NCI-H2171 treated with DMSO at 0.1 percent for 48 hours (cell line): ENCODE measurements at places on chromosomes 5 and 9.

GRCh38 chr5:146081556-146081955 lies 23.8 kb downstream of the PLAC8L1 start:
- DNase-seq: peak; percentile 34

- DNase-seq: no peak
These were observed 458.7 kb downstream of the CDH9 start for GRCh38 chr5:26579712-26580111.

DNA sequence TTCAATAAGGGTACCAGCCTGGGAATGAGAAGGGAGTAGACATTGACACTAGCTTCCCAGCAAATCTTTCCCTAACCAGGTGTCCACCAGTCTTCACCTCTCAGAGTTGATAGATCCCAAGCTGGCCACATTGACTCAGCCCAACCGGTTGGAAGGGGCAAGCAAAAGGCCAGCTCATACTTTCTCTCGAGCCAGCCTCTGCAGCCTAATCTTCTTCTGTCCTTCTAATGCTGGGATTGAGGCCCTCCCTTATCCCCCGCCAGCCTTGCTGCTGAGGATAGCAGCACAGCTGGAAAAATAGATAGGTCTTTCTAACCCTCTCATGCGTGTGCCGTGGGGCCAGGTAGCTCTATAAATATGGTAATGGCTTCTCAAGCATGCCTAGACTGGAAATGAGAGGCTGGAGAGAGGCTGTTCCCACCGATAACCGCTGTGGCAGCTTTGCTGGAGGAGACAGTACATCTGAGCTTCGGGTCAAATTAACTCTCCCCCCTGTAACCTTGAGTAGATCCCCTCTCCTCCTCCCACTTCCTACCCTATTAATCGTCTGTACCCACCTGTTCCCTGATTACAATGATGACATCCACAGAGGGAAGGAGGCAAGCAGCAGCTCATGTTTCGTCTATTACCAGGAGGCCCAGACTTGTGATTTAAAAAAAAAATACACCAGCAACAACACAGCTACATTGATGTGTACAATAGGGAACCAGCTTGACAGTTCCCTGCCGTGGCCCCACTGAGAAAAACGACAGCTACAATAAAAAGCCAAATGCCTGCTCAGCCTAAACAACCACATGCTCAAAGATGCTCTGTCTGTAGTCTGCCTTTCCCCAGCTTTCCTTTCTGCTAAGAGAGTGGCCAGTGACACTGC lies 219.9 kb upstream of the BRINP1 start:
- DNase-seq: peak; percentile 100

- no peak for DNase-seq
These were observed 127.6 kb downstream of the ST8SIA4 start for GRCh38 chr5:100775533-100775855.

DNA sequence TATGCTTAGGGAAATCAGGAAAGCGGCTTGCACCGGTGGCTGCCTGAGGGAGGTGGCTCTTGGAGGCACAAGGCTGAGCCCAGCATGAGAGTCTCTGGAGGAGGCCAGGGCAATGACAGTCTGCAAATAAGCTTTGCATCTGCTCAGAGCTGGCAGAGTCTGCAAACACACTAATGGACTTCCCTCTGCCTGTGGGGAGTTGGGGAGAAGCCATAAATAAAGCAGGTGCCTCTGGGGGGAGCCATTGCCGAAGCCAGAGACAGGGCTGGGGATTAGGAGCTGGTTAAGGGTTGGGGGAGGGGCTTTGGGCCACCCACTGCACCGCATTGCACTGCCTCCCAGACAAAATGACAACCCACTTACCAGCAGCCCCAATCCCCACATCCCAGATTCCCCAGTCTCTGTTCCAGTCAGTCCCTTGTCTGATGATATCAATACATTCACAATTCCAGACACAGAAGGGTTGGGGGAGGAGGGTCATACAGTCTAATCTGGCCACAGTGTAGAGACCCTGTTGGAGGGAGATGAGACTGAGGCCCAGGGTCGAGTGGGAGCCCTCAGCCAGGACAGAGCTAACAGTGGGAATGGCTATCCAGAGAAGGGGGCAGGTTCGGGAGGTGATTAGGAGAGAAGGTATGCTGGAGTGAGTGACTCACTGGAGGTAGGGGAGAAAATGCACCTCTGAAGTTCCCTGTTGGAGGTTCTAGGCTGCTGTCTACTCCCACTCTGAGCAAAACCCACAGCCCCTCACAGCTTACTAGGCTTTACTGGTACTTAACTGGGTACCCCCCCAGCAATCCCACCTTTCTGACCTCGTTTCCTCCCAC lies 53.7 kb downstream of the PAX5 start:
- DNase-seq: peak; percentile 41

DNA sequence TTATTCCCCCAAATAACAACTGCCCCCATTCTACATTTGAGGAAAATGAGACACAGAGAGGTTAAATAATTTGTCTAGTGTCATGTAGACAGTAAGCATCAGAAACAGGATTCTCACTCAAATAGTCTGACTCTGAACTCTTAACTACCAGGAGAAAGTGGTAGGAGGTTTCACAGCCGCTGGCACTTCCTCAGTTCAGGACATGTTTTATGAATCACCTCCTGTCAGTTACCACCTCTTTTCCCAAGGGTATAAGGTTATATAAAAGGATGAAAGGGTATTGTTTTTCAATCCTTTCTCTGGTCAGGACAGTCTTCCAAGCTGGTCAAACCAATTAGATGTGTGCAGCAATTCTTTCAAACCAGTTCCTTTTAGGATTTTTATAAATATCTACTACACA lies 52.1 kb downstream of the TSSK1B start:
- no peak for DNase-seq

- DNase-seq: no peak
These were observed 179.2 kb downstream of the TTC39B start for GRCh38 chr9:15127831-15128230.

GRCh38 chr5:51227963-51228470 lies 155.2 kb upstream of the ISL1 start:
- peak; percentile 65 for DNase-seq

DNA sequence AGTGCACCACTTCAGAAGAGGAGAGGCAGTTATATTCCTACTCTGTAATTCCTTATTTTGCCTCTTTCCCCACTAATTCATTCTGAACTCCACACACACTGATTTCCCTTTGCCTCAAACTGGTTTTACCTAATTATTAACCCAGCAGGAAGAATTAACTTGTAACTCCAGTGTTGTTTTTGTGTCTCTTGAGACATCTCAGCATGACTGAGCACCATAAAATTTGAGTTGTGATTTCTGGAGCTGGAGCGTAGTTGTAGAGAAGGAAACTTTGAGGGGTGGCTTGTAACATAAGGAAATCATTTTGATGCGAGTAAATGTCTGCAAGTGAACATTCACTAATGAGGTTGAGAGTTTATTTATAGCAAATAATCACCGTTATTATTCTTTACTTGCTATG lies 265.2 kb downstream of the TMEM38B start:
- DNase-seq: no peak

GRCh38 chr9:107496976-107497375 lies 7.4 kb upstream of the KLF4 start:
- no peak for DNase-seq

DNA sequence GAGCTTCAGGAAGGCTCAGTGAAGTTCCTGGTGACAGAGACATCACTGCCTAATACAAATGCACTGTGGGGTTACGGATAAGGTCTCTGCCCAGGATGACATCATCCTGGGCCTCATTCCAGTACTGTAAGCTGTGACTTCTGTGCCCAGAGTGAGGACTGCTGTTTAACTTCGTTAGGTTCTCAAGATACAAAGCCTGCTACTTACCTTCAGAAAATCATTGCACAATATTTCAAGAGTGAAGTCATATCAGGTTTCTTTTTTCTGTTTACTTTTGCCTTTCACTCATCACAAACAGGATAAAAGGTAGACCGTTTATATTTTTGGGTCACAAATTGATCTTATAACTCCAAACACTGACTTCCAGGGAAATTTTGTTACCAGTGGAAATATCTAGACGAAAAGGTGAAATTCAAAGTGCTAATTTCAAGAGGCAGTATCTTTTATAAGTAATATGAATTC lies 241.2 kb downstream of the PIK3R1 start:
- DNase-seq: peak; percentile 43

DNA sequence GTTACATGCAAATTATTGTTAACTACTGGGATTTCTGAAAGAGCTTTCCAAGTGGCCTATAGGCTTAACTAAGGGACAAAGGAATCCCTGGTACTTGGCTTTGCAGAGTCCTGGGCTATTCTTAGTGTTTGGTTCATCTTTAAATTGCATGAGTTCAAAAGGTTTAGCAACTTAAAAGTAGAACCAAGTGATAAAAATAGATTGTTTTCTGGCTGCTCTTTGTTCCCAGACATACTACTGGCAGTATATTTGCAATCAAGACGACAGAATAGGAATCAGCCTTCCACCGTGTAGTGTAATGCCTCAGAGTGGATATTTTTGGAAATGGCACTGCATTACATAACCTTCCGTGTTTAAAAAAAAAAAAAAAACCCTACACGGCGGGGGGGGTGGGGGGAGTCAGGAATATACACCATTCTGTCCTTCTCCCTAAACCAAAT lies 1.0 kb downstream of the NREP start:
- peak; percentile 21 for DNase-seq

GRCh38 chr5:116569999-116570398 lies 4.6 kb downstream of the SEMA6A start:
- no peak for DNase-seq

DNA sequence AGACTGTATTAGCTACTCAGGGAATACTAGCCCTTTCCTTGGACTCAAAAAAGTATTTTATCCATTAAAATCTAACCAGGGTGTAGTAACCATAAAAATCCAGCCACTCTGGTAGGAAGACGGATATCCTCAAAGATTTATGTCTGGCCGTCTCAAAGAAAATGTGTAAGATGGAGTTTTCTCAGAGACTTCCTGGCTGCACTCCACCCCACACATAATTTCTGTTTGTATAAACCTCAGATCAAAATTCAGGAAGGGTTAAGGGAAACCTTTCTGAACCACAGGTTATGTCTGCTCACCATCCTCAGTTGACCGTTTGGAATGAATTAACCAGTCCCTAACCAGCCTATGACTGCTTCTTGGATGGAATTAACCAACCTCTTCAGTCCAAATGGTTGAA lies 13.8 kb upstream of the SMIM23 start:
- DNase-seq: no peak

GRCh38 chr5:122182491-122182921 lies 53.2 kb downstream of the ZNF474 start:
- DNase-seq: no peak

- no peak for DNase-seq
These were observed 27.0 kb upstream of the ZNF354B start for GRCh38 chr5:178832618-178833201.

- no peak for DNase-seq
These were observed 20.3 kb upstream of the NINJ1 start for GRCh38 chr9:93154293-93154903.

DNA sequence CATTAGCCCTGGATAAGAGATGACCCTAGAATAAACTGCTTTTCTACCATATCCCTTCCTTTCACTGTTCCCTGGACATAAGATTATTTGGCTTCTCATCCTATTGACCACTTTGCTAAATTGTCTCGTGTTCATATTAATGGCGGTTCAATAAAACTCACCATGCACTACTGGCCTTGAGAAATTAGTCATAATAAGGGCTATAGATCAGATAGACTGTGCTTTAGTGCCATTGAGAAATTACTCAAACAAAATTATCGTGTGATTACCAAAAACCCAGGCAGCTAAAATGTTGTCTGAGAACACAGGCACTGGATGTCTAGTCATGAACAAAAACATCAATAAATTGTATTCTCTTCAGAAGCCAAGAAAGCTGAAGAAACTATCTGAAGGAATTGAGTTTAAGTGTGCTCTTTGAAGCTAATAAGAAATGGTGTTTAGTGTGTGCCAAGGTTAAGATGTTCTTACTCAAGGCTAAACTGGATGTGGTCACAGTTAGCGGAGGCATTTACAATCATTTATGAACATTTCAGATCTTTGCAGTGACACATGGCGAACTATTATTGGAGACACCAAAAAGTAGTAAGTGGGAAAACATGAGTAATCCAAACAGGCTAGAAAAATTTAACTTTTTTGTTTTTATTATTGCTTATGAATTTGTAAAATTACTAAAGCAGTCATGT lies 460.4 kb upstream of the RORB start:
- DNase-seq: no peak
